ENCODE measurements at places on chromosomes 12 and 14. TPM values are rescaled to one million over a fixed set of nuclear protein-coding genes. Genes with fewer than 3 reads are reported as not detected.

Gene KCNMB4
- 0.19 TPM for polyA plus RNA-seq

Gene KCNJ8
- not detected for polyA plus RNA-seq

Gene ANAPC7
- 24.9 TPM for polyA plus RNA-seq

Gene KCNH5
- polyA plus RNA-seq = not detected

Gene SERPINA1
- 1.4 TPM for polyA plus RNA-seq

Gene SRRM4
- polyA plus RNA-seq = not detected

Gene NCKAP5L
- 2.5 TPM for polyA plus RNA-seq

Gene SIX1
- polyA plus RNA-seq = not detected

Gene SELPLG
- polyA plus RNA-seq = 37.0 TPM

Gene STAC3
- polyA plus RNA-seq = 2.4 TPM

Gene TESPA1
- 18.7 TPM for polyA plus RNA-seq

Gene GMPR2
- polyA plus RNA-seq = 64.1 TPM

Gene RFX4
- not detected for polyA plus RNA-seq

Gene WNT5B
- polyA plus RNA-seq = 0.33 TPM

Gene TAC3
- polyA plus RNA-seq = not detected

Gene RBP5
- polyA plus RNA-seq = not detected

Gene GZMH
- 24.2 TPM for polyA plus RNA-seq

Gene SIX6
- not detected for polyA plus RNA-seq

Gene LRRC9
- not detected for polyA plus RNA-seq

Gene TAS2R30
- 0.13 TPM for polyA plus RNA-seq

Gene PEBP1
- polyA plus RNA-seq = 281 TPM

Gene SLC25A21
- not detected for polyA plus RNA-seq

Gene ZNF891
- 0.63 TPM for polyA plus RNA-seq

Gene ALDH1L2
- polyA plus RNA-seq = 0.10 TPM

Gene HOXC5
- polyA plus RNA-seq = not detected

Gene SERPINA9
- polyA plus RNA-seq = 0.63 TPM

Data from IgD-negative memory B cell (primary cell).